ENCODE measurements at places on chromosomes 11 and 22.

- DNase-seq = peak; percentile 50
Measured at GRCh38 chr22:27462190-27462589, 339.4 kb downstream of the MN1 start.

DNA sequence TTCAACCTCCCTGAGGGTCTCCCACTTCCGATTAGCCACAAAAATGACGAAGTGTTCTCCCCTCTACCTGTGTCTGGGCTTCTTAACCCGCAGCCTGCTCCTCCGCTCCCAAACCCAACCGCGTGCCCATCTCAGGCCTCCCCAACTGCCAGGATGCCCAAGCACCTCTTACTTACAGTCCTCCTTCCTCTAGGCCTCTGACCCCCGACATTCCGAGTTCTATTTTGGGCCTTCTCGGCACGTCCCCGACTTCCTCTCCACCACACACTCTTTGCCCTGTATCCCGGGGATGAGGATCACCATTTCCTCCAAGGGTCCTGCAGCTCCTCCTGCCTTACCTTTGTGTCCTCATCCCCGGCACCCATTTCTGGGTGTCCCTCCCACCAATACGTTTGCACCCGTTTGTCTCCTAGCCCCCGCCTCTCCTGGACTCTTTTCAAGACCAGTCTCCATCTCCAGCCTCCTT, 388 bp upstream of the MUS81 start:
- no peak for DNase-seq

GRCh38 chr22:47355776-47356510, 593.5 kb downstream of the TBC1D22A start:
- no peak for DNase-seq

- no peak for DNase-seq
Measured at GRCh38 chr11:63866211-63866610, 27.3 kb downstream of the MARK2 start.

GRCh38 chr22:23220485-23221350, 40.4 kb downstream of the BCR start:
- DNase-seq = peak; percentile 33

- no peak for DNase-seq
Measured at GRCh38 chr11:72613977-72614376, 60.2 kb downstream of the PDE2A start.

GRCh38 chr11:115872416-115872815, 368.2 kb upstream of the CADM1 start:
- DNase-seq = no peak

DNA sequence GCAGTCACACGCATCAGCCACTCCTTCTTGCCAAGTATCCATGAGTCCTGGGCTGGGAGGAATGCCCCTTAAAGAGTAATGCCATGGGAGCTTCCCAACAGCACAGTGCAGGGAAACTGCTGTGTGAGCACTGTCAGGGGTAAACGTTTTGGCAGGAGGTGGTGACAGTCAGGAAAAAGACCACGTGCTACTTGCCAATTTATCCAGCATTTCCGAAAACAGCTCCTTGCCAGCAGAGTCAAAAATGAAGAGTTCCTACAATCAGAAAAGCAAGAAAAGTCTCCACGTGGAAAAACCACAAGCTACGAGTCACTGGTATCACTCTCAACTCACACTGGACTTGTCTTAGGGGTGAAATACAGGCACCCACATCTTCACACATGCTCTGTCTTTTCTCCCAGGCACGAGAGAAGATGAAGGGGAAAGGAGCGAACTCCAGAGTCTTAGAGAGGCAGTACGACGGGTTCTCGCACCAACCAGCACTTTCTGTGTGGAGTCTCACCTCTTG, 9.9 kb downstream of the IFT27 start:
- no peak for DNase-seq

DNA sequence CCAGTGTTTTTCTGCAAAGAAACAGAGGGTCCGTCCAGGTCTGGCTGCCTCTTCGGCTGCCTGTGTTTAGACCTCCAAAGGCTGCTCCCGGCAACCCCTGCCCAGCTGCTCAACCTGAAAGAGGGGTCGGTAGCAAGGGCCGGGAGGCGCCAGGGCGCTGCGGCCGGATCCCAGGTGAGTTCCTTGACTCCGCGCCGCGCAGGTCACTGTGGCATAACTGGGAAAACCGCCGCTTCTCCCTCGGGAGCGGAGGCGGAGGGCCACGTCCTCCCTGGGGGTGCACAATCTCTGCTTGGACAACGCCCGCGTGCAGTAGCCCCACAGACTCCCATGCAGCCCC, 1.0 kb upstream of the BRSK2 start:
- DNase-seq = no peak

DNA sequence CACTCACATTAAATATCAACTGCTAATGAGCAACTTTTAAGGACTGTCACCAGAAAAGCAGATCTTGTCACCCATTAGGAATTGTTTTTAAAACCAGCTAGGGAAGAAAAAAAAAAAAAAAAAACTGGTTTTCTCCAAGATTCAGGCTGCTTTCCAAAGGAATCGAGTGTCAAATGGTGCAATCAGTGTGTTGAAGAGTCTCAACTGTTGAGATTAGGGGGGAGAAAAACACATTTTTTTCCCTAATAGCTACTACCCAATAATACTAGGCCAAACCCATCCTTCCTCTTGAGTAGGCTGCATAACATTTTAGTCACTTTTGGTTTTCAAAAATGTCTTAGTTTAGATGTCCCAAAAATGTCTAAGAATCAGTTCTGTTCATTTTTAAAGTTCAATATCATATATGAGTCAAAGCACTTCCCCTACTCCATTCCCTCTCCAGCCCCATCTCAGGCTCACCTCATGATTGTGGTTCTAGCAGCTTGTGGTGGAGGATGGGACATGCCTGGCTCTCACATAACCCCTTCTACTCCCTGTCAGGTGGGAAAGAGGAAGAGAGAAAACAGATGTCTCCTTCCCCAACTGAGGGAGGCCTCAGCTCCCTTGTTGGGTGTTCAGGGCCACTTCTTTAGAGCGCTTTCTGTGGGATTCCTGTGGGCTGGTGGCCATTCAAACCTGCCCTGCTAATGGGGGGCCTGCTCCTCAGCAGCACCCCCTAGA, 193.6 kb downstream of the CWF19L2 start:
- DNase-seq = no peak

- DNase-seq = no peak
Measured at GRCh38 chr11:111046291-111046690, 199.2 kb upstream of the POU2AF2 start.

- DNase-seq = peak; percentile 61
Measured at GRCh38 chr11:14908214-14908880, 16.3 kb upstream of the CYP2R1 start.

DNA sequence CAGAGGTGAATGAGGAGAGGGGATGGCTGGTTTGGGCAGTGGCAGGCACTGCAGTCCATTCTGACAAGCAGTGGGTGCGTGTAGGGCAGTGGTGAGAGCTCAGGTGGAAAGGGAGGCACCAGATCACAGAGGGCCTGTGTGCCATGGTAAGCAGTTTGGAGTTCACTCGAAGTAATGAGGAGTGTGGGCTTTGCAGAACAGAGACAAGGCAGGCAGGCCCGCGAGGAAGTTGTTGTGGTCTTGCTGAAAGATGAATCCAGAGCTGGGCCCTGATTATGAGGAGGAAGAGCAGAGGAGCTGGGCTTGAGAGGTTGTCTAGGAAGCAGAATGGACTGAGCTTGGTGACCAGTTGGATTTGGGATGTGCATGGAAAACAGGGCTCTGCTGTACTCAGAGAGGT, 1.6 kb upstream of the DNAJB13 start:
- DNase-seq = no peak

GRCh38 chr11:42225664-42226063, 766.2 kb upstream of the LRRC4C start:
- DNase-seq = no peak

DNA sequence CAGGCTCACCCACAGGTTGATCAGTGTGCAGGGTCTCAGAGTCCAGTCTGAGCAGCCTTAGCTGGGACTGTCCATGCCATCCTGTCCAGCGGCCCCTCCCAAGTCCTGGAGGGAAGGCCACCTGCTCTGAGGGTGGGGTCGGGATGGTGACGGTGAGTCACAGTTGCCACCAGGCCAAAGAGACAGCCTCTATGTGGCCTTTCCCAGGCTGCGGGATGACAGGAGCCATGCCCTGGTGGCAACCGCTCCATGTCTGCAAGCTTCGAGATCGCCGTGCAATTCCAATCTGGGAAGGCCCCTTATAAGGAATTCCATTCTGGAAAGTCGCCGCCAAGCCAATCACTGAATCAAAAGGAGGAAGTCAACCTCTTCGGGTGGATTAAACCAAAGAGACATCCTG, 47.5 kb downstream of the RTL6 start:
- DNase-seq = no peak

DNA sequence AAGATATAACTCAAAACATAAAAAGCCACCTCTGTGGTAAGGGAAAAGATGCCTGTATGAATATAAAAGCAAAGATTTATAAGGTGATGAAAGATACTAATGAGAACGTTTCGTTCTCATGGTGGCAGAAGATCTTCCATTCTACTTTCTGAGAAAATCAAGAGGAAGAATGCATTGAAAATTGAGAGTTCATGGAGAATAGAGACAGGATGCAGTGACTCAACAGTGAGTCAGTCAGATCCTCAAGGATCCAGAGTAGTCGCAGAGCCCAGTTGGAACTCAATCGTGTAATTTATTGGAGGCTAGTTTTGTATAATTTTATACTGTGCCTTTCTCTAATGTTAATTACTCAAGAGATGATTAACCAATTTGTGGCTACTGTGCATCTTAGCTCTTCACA, 73.3 kb downstream of the ENTHD1 start:
- peak; percentile 3 for DNase-seq

DNA sequence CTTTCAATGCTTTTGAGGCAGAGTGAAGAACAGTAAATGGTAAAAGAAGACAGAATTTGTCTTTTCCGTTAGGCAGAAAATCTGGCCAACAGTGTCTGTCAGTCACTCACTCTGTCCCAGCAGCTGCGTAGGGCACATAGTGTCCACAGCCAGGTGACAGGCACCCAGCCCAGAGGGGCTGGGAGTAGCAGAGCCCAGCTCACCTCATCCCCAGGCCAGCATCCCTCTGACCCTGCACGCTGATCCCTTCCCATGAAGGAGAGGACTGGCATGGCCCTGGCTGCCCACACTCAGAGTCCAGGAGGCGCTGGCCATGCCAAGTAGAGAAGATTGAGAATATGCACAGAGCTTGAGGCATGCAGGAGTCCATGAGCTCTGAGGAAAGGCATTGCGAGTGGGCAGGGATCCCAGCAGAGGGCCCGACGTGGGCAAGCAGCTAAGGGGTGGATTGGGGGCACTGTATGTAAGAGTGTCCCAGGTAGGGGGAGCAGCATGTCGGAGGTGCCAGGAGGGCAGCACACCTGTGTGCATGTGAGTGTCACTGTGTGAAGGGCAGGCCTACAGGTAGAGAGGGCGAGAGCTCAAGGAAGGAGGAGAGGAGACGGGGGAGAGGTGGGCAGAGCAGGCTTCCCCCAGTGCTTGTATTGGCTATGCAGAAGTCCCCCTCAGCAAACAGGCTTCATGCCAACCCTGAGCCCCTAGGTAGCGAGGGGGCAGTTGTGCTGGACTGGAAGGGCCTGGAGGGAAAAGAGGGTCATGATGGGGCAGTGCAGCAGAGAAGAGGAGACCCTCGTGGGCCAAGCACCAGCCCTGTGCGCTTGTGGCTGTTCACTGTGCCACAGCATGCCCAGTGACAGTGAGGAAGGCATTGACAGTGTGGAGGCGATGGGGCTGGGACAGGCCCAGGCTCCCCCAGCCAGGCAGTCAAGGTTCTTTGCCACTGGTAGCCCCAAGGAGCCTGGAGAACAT, 133.8 kb downstream of the OSBP2 start:
- DNase-seq = no peak

DNA sequence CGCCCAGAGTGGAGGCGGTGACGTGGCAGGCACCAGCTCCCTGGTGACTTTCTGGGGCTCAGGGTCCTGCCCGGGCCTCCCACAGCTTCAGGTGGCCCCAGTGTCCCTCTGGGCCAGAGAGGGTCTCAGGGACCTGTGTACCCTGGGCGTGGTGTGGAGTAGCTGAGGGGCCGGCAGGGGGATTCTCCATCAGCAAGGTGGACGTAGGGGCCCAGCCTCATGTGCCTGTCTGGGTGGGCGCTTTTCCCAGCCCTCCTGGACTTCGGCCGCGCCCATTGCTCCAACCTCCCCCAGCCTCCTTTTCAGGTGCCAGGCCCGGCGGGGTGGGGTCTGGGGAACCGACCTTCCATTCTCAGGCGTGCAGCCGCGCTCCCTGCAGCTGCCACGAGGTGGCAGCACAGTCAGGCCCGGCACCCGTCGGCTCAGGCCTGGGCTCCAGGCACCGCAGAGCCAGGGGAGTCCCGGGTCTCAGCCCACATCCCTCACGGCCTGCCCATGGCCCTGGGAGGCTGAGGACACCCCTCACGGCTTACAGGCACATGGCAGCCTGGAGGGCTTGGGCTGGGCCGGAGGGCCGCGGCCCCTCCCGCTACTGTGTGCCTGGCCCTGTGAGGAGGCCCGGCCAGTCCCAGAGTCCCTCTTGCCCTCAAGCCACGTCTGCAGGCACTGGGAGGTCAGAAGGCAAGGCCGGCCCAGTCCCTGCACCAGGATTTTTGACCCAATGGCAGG, 19.9 kb upstream of the MUC5B start:
- peak; percentile 39 for DNase-seq

DNA sequence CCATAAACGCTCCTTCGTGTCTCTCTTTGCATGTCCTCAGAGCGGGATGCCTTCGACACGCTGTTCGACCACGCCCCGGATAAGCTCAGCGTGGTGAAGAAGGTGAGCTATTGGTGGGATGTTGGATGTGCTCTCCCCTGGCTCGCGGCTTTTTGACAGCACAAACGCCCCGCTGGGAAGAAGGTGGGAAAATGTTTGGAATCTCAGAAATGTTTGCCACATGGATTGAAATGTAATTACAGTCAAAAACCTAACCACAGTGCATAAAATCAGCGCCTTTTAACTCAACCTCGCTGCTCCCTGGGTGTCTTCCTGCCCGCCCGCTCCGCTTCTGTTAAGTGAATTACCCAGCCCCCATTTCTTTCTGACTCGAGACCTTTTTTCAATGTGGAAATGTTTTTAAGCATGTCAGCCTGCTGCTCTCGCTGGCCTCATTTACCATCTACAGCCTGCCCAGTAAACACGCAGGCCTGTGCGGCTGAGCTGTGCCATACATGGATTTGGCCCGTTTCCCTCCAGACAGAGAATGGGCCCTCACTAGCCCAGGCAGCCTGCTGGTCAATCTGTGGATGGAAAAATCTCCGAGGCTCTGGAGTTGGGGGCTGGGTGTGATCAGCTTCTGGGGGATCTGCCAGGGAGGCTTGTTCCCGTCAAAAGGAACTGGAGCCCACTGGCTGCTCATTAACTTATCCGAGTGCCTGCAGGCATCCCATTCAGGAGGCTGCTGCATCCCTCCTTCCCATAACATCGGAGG, 32.7 kb upstream of the PARVG start:
- DNase-seq = peak; percentile 86

GRCh38 chr22:21858025-21858764, 9.2 kb downstream of the MAPK1 start:
- no peak for DNase-seq

DNA sequence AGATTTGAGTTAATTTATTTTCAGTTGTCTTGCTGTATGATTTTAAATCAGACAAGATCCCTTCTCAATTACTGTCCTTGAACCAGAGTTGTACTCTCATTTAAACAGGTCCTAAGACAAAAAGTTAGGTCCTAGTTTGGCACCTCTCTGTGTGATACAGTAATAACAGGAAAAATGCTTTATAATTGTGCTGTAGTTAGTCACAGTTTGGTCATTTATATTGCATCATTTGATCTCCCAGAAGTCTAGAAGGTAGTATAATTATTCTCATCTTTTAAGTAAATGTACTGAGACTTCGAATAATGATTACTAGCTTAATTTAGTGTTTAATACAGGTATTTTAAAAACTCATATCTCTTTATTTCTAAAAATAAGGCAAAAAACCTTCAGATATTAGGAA, 18.1 kb upstream of the LUZP2 start:
- DNase-seq = no peak

GRCh38 chr11:128946648-128947047, 4.0 kb upstream of the TP53AIP1 start:
- DNase-seq = no peak

Measured in muscle of leg (tissue), 16 donors.